ENCODE measurements at places on chromosomes 1 and 21. TPM values are rescaled to one million over a fixed set of nuclear protein-coding genes. Genes with fewer than 3 reads are reported as not detected.

The U2AF1 gene
- total RNA-seq: 24.1 TPM

The CLCA4 gene
- total RNA-seq: not detected

The PLA2G2F gene
- not detected for total RNA-seq

The ST6GALNAC3 gene
- total RNA-seq: 25.8 TPM

The UMODL1 gene
- not detected for total RNA-seq

The MX2 gene
- total RNA-seq: 39.9 TPM

DNA sequence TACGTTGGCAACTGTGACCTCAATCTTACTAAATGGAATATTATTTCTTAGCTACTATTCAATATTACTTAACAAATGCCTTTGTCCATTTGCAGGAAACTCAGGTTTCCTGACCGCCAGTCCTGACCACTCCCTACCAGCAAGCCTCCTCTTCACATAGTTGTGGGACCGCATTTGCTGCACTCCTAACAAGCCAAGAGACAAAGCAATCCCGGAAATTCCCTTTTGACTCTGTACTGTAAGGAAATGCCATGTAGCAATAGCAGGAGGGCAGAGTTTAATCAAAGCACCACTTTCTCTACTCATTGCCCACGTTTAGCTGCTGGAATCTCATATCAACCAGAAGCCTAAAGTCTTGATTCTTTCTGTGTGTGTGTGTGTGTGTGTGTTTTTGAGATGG is 28.1 kb upstream of the ACBD6 start:
- no peak for DNase-seq

DNA sequence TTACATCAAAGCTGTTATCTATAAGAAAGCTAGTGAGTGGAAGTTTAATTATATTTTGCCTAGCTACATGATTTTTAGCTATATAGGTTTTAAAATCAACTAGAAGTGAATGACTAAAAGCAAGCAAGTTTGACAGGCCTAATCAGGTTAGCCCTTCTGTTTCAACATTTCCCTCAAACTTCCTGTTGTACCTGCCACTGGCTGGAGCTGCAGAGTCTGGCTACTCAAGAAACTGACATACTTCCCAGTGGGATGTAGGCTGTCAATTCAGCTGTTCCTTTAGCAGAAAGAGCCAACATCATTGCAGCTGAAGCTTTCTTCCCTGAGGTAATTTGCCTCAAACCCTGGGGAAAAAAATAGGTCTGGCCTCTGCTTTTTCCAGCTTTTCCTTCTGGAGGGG is 87.1 kb upstream of the TNR start:
- DNase-seq: no peak

- DNase-seq: no peak
Measured at GRCh38 chr1:8689431-8690252, 127.8 kb downstream of the RERE start.

- DNase-seq: no peak
Measured at GRCh38 chr1:39854314-39854713, 29.0 kb downstream of the TRIT1 start.

DNA sequence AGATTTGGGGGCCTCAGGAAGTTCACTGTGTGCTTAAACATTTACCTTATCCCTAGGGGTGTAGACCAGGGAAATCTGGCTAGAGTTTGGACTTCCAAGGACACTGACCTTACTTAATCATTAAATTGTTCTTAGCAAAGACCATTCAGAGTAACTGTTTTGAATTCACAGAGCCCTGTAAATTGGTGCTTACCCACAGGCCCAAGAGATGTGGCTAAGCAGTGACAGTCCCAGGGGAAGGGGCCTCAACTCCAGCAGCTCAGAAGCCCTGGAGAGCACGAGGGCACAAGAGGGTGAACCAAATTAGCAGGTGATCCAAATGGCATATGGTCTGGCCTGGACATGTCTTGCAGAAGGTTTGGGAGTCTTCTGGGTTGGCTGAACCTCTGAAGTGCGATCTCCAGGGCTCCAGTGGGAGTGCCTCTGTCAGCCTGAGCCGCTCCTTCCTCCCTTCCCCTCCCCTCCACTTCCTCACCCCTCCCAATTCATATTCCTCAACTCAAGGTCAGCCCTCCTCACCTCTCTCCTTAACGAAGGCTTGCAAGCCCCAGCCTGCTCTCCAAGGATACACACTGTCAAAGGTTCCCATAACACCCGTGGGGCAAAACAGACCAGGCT is 4.3 kb downstream of the PAQR7 start:
- peak; percentile 59 for DNase-seq

DNA sequence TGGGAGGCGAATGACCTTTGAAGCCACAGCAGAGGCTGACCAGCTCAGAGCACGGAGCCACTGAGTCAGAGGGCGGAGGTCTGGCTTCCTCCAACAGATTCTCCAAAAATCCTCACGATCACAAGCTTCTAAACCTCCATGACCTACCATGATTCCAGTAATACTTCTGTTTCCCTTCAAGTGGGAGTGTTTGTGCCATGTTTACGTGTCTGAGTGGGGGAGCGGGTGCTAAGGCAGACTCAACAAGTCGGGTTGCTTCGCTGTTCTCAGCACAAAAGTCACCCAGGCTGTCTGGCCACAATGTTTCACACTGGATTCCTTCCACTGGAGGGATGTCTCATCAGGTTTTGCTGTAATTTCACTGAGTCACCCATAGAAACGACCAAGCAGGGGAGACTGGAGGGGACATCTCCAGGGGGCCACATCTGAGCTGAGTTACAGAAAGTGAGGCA is 86.2 kb downstream of the SLC66A1 start:
- no peak for DNase-seq

- no peak for DNase-seq
Measured at GRCh38 chr1:40901886-40902852, 40.0 kb upstream of the CITED4 start.

DNA sequence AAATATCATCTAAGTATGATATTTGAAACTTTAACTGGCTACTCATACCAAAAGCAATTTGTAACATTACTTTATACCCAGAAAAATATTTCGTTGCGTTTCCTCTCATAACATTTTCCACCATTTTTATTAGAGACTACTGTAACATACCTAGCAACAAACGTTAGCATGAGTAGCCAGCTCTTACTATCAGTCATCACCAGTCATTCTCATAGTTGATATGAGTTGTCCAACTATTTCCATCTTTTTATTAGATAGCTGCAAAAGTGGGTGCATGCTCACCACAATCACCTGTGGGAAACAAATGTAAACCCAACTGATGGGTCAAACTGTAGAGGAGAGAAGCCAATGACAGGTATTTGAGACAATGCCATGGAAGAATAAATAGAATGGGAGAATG is 114.6 kb downstream of the AKT3 start:
- DNase-seq: no peak

DNA sequence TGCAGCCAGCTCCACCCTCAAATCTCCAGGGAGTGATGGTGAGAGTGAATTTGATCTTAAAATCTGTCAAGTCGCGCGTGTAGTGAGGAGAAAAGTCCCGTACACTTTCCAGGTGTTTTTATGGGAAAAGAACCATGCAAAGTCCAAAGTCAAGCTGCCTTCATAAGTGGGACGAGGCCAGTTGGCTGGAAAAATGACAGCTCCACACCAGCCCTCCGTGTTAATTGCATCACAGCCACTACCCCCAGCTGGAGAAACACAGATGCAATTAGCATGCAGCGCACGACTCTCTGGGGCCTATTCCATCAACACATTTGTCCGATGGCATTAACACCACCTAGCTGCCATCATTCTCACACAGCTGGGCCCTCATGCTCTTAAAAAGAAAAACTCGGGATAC is 68.4 kb downstream of the KLHDC7A start:
- DNase-seq: no peak
